ENCODE measurements at places on chromosomes 11 and 22. TPM values are rescaled to one million over a fixed set of nuclear protein-coding genes. Genes with fewer than 3 reads are reported as not detected.

GRCh38 chr11:105073456-105074165, 28.5 kb upstream of the CARD16 start:
- no peaks in the 10 kb centered on the region for H3K4me1 ChIP-seq
- H3K4me3 ChIP-seq, result no peak overlapping the region
- DNase-seq, result no peak

The THY1 gene
- 7.2 TPM for total RNA-seq

The OR52I1 gene
- not detected for total RNA-seq

The RAG1 gene
- total RNA-seq, result 1.5 TPM

GRCh38 chr22:30885591-30885990, 83.0 kb downstream of the MORC2 start:
- H3K36me3 ChIP-seq, result peaks cover 8% of the 10 kb centered on the region
- no peak overlapping the region for H3K4me3 ChIP-seq
- DNase-seq, result no peak
- H3K27me3 ChIP-seq, result no peaks in the 10 kb centered on the region

GRCh38 chr22:38841635-38842034, 2.2 kb downstream of the NPTXR start:
- H3K36me3 ChIP-seq, result no peaks in the 10 kb centered on the region
- H3K4me1 ChIP-seq, result no peaks in the 10 kb centered on the region
- no peak overlapping the region for H3K4me3 ChIP-seq
- H3K27ac ChIP-seq, result no peak overlapping the region
- no peak for DNase-seq

- H3K36me3 ChIP-seq, result no peaks in the 10 kb centered on the region
- no peak for DNase-seq
Observed at GRCh38 chr11:42034826-42035225, 575.4 kb upstream of the LRRC4C start.

DNA sequence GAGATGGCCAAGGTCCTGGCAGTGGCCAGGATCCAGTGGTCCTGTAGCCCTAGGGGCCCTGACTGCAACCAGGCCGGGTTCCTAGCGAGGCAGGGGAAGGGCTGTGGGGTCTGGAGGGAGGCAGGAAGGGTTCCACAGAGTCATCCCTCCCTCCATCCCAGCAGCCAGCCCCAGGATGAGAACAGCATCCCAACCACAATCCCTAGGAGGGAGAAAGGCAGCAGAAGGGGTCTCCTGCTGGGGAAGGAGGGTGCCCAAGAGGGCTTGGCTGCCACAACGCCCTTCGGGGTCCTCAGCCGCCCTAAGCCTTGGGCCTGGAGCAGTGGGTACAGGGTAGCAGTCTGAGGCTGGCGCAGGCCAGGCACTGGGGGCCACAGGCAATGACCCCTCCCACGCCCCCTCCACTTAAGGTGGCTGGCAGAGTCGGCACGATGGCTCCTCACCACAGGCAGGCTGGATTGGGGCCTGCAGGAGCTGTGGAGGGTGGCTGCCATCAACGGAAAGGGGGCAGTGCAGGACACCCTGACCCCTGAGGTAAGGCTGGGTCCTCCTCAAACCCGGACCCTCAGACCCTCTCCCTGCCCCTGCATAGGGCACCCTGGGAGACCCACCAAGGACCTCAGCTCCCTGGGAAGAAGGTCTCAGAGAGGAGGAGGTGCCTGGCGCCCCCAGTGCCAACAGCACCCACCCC, 7.2 kb downstream of the SLC22A12 start:
- H3K27ac ChIP-seq, result no peak overlapping the region
- no peaks in the 10 kb centered on the region for H3K36me3 ChIP-seq
- DNase-seq, result no peak
- H3K27me3 ChIP-seq, result no peaks in the 10 kb centered on the region
